ENCODE measurements at places on chromosomes 11 and 22.

DNA sequence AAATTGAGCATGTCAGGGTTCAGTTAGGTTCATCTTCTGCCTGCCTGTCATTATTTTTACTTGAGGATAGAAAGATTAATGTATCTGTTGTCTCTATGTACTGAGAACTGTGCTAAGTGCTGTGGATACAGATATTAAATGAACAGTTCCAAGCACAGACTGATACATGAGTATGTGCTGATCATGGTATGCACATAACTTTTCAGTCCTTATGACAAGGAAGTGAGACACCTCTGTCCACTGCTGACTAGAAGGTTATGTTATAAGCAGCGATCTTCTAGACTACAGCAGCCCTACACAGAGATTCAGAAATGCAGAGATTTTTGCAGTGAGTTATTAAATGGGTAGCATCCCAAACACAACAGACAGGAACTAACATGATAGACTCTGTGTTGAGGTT lies 335.6 kb upstream of the MTNR1B start:
- no peak for DNase-seq

- DNase-seq: no peak
Observed at GRCh38 chr11:17378655-17379054, 9.8 kb downstream of the KCNJ11 start.

DNA sequence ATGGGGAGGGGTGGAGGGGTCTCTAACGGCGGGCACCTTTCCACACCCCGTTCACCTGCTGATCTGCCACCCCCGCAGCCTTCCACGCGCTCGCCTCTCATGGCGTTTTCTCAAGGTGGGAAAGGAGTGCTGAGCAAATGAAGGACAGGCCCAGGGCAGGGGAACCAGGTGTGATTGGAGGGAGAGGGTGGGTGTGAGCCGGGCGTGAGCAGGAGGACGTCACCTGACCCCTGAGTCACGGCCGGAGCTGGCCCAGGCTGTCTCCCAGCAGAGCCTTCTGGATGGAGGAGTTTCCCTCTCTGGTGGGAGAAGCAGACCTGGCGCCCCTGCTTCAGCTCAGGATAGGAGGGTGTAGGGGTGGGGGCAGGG lies 14.0 kb upstream of the ARHGAP8 start:
- DNase-seq: peak; percentile 75

DNA sequence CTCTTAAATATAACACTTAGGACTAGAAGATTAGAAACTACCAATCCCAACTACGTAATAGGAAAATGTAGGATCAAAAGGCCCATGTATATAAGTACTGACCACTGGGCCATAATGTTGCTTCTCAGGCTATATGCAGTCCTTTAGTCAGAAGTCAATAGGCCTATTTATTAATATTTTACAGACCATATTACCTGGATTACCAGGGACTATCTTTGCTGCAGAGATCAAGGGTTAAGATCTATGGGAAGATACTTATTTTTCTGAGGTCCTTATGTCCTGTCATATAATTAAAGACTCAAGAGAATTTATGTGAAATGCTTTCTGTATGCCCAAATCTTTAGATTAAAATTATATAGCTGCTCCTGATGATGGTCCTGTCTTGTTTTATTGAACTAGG lies 57.2 kb downstream of the CTNND1 start:
- DNase-seq: no peak

DNA sequence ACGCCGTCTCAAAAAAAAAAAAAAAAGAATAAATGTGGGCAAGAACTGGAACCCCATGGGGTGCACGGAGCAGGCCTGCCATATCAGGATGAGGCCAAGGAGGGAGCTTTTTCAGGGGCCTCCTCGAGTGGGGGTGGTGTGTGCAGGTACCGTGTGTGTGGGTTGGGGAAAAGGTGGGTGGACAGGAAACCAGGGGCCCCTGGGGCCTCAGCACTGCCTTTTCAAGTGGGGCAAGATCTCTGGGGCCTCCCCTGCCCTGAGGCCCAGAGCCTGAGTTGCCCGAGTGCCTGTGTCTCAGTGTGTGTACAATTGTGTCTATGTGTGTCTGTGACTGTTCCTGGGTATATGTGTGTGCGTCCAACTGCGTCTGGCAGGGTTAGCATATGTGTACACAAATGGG lies 23.8 kb downstream of the TEF start:
- DNase-seq: no peak

DNA sequence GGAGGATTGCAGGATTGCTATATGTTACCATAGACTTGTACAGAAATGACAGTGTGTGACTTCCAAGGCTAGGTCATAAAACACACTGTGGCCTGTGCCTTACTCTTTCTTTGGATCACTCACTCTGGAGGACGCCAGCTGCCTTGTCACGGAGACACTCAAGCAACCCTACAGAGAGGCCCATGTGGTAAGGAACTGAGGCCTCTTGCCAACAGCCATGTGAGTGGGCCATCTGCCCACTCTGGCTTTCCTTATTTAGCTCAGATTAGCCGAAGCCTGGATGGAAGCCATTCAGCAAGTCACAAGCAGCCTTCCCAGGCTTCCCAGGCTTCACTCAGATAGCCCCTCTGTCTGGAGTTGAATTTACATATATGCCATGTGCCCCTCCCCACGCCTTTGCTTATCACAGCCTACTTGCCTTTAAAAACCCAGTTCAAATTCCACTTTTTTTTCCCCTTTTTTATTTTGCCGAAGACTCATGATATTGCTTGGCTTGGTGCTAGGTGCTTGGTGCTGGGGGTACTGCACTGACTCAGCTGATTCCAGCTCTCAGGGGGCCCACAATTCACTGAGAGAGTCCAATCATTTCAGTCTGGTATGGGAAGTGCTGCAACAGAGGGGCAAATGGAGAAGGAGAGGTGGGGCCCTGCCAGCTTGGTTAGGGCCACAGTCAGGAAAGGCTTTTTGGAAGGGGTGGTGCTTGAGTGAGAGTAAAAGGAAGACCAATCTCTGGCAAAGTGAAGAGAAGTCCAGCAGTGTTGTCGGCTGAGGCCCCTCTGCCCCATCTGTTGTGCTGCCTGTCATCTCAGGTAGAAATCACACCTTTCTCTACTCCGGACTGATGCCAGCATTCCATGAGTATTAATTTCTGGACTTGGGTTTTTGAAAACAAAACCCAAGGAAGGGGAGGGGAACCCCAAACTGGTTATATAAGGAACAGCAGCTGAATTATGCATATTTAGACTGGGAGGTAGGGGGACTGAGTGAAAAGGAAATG lies 14.5 kb upstream of the P4HA3 start:
- DNase-seq: no peak

GRCh38 chr11:122743097-122743741 lies 87.7 kb downstream of the UBASH3B start:
- DNase-seq: no peak

GRCh38 chr22:43993072-43993760 lies 30.9 kb upstream of the PARVB start:
- peak; percentile 53 for DNase-seq

DNA sequence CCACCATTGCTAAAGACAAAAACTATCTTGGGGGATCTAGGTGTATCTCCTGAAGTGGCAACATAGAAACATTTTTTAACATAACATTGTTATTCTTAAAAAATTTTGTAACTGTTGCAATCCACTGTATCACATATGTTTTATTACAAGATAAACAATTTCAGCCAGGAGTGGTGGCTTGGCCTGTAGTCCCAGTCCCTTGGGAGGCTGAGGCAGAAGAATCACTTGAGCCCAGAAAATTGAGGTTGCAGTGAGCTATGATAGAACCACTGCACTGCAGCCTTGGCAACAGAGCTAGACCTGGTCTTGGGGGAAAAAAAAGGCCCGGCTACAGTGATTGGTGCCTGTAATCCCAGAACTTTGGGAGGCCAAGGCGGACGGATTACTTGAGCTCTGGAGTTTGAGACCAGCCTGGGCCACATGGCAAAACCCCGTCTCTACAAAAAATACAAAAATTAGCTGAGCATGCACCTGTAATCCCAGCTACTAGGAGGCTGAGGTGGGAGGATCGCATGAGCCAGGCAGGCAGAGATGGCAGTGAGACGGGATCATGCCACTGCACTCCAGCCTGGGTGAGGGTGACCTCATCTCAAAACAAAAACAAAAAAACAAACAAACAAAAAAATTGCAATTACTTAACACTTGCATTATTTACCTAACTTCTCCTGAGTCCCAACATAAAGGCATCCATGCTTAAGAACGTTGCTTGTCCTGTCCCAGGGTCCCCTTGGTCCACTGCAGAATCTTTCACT lies 1.5 kb upstream of the DEPDC5 start:
- DNase-seq: no peak

- DNase-seq: no peak
Observed at GRCh38 chr11:35126000-35126878, 12.7 kb upstream of the CD44 start.

DNA sequence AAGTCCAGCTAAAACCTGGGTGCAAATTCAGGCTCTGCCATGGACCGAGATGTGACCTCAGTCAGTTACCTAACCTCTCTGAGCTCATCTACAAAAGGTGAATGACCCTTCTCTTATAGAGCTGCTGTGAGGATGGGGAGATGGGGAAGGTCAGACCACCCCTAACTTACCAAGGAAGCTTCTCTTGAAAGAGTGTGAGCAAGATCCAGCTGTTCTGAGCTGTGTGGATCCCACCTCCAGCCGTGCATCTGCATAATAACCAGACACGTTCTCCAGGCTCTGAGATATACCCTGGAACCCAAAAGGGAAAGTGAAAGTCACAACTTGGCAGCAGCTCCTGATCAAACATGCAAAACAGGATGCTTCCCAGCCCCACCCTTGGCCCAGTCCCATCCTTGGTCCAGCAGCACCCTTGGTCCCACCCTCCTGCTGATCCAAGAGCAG lies at the start of gene APOL3:
Gene APOL3, minus strand, starts transcription at position 257 of the 444 bp plus-strand sequence. CDS start 11,700 bp downstream, outside the sequence.
- DNase-seq: peak; percentile 38

DNA sequence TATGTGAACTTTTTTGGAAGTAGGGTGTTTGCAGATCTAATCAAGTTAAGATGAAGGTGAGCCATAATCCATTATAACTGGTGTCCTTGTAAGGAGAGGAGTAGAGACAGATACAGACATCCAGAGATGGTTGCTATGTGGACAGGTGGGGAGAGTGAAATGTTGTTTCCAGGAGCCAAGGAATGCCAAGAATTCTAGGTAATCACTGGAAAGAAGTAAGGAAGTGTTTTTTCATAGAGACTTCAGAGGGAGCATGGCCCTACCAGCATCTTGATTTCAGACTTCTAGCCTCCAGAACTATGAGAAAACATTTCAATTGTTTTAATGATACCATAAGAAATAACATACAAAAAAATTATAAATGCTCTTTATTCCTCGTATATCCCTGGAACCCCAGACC lies 320.5 kb upstream of the ANO3 start:
- DNase-seq: no peak

GRCh38 chr11:96264364-96264763 lies 78.6 kb downstream of the MAML2 start:
- DNase-seq: no peak

GRCh38 chr11:27653990-27654758 lies 46.1 kb downstream of the BDNF start:
- no peak for DNase-seq

DNA sequence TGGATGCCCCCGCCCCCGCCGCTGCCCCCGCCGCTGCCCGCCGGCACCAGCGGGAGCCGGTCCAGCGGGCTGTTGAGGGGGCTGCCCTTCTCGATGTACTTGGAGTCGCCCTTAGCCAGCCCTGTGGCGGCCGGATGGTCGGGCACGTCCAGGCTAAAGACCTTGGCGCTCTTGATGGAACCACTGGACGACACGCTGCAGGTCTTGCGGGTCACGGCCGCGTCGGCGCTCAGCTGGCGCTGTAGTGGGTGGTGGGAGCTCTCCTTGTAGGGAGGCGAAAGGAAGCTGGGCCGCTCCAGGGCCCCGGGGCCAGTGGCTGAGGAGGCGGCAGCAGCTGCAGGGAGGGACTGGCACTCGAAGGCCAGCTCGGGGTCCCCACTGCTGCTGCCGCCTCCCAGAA lies 53.8 kb downstream of the ELFN2 start:
- no peak for DNase-seq

DNA sequence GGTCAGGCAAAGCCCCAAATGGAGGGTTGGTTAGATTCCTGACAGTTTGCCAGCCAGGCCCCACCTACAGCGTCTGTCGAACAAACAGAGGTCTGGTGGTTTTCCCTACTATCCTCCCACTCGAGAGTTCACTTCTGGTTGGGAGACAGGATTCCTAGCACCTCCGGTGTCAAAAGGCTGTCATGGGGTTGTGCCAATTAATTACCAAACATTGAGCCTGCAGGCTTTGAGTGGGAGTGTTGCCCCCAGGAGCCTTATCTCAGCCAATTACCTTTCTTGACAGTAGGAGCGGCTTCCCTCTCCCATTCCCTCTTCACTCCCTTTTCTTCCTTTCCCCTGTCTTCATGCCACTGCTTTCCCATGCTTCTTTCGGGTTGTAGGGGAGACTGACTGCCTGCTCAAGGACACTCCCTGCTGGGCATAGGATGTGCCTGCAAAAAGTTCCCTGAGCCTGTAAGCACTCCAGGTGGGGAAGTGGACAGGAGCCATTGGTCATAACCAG lies 4.7 kb upstream of the TTC36 start:
- DNase-seq: peak; percentile 21

- no peak for DNase-seq
Observed at GRCh38 chr11:121520243-121521144, 67.7 kb upstream of the SORL1-AS1 start.

- DNase-seq: no peak
Observed at GRCh38 chr11:15099267-15099666, 15.5 kb upstream of the INSC start.

- DNase-seq: peak; percentile 45
Observed at GRCh38 chr11:19777377-19778102, 64.9 kb downstream of the NAV2 start.

GRCh38 chr11:92843455-92843854 lies 126.0 kb upstream of the MTNR1B start:
- no peak for DNase-seq

- DNase-seq: no peak
Observed at GRCh38 chr11:22461626-22462025, 123.4 kb downstream of the SLC17A6 start.

DNA sequence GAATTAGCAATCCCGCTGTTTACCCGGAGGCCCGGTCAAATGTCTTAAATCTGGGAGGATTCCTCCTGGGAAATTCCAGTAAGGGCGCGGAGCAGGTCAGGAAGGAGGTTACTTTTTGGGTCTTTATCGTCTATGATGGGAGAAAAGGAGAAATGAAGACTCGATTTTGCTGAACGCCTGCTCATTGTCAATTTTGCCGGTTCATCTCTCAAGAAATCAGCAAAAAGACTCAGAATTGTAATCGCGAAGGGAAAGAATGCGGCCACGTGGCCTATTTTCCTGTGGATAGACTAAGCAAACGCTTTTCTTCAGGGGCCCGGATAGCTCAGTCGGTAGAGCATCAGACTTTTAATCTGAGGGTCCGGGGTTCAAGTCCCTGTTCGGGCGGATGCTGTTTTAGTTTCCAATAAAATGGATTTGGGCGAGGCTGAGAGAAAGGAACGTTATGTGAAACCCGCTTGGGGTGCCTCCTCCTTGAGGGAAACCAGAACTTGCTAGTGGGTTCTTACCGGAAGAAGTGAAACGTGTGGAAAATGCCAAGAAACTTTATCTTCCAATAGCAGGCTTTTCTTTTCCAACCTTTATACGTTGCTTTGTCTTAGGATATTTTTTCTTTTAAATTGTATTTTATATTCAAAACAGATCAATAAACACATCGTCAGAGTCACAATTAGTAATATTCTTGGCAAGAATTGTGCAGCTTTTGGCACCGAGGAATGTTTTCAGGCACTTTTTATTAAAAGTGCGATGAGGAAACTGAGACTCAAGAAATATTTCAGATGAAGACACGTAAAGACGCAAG lies 45.0 kb downstream of the OR4D9 start:
- DNase-seq: peak; percentile 69
